ENCODE measurements at places on chromosomes 7 and 10.

- no peaks in the 10 kb centered on the region for H3K36me3 ChIP-seq
- peaks cover 53% of the 10 kb centered on the region for H3K4me1 ChIP-seq
- no peak for DNase-seq
- H3K27me3 ChIP-seq: peaks cover 43% of the 10 kb centered on the region
- no peak overlapping the region for H3K27ac ChIP-seq
Measured at GRCh38 chr7:50308203-50308531, 3.7 kb downstream of the IKZF1 start.

DNA sequence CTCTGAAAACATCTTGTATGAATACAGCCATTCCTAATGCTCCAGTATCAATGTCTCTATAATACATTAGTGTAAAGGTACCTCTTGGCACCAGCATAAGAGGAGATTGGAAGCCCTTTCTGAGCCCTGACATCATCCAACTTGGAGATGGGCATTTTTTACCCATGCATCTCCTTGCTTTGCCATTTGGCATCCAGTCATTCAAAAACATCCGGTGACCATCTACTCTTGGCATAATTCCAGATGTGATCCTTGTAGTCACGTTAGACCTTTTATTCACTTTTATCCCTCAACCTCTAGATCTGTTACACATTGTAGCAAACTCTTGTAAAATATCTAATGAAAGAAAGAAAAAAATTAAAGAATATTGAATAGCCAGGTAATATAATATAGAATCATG is 17.9 kb upstream of the SGMS1 start:
- H3K4me1 ChIP-seq: peaks cover 8% of the 10 kb centered on the region
- H3K27me3 ChIP-seq: no peaks in the 10 kb centered on the region
- H3K4me3 ChIP-seq: no peak overlapping the region

DNA sequence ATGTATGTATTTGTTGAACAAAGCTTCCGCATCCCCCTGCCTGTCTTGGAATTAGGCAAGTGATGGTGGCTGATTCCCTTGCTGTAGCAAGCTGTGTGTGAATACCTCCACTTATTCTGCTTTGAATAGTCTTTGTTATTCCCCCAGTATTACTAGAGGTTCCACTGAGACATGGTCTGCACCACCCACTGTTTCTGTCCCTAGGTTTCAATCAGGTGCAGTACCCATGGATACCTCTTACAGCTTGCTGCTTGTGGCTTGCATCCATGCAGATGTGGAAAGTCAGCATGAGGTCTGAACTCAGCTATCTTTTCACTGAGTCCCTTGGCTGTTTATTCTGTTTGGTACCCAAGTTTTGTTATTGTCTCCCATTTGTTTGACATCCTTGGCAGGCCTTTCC is 447.4 kb downstream of the GRM8 start:
- DNase-seq: no peak
- no peak overlapping the region for H3K27ac ChIP-seq
- peaks cover 11% of the 10 kb centered on the region for H3K4me1 ChIP-seq
- H3K27me3 ChIP-seq: no peaks in the 10 kb centered on the region
- H3K4me3 ChIP-seq: no peak overlapping the region

GRCh38 chr7:19798986-19799385 is 25.6 kb upstream of the TMEM196 start:
- no peaks in the 10 kb centered on the region for H3K36me3 ChIP-seq
- H3K4me1 ChIP-seq: no peaks in the 10 kb centered on the region
- no peaks in the 10 kb centered on the region for H3K27me3 ChIP-seq
- no peak overlapping the region for H3K27ac ChIP-seq

DNA sequence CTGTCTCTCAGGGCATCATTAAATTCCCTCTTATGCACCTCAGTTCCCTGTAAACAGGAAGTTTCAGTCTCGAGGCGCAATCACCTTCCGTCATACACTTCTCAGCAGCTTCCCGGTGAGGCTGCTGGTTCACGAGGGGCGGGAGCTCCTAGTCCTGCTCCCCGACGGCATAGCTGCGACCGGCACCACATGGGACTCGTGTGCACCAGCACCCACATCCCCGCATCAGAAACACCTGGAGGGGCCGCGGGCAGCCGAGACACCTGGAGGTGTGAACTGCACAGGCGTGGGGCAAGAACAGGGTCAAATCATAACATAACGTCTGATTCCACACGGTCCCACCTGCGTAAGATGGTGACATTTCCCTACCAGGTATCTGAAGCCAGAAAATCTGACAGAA is 52.7 kb downstream of the DIP2C start:
- H3K4me3 ChIP-seq: no peak overlapping the region
- no peak for DNase-seq
- no peaks in the 10 kb centered on the region for H3K27me3 ChIP-seq
- no peaks in the 10 kb centered on the region for H3K36me3 ChIP-seq
- peaks cover 24% of the 10 kb centered on the region for H3K4me1 ChIP-seq
- H3K27ac ChIP-seq: peak overlapping the region; percentile 8

GRCh38 chr10:44478040-44478439 is 93.1 kb upstream of the CXCL12 start:
- no peak overlapping the region for H3K4me3 ChIP-seq
- H3K36me3 ChIP-seq: peaks cover 4% of the 10 kb centered on the region
- no peak for DNase-seq

GRCh38 chr7:15317215-15317614 is 244.6 kb downstream of the AGMO start:
- no peak overlapping the region for H3K4me3 ChIP-seq
- H3K27me3 ChIP-seq: no peaks in the 10 kb centered on the region
- no peak overlapping the region for H3K27ac ChIP-seq
- H3K36me3 ChIP-seq: no peaks in the 10 kb centered on the region
- DNase-seq: no peak

All from WTC11 (cell line).